NCI-H1105 (cell line): ENCODE measurements at places on chromosomes 16 and 17.

DNA sequence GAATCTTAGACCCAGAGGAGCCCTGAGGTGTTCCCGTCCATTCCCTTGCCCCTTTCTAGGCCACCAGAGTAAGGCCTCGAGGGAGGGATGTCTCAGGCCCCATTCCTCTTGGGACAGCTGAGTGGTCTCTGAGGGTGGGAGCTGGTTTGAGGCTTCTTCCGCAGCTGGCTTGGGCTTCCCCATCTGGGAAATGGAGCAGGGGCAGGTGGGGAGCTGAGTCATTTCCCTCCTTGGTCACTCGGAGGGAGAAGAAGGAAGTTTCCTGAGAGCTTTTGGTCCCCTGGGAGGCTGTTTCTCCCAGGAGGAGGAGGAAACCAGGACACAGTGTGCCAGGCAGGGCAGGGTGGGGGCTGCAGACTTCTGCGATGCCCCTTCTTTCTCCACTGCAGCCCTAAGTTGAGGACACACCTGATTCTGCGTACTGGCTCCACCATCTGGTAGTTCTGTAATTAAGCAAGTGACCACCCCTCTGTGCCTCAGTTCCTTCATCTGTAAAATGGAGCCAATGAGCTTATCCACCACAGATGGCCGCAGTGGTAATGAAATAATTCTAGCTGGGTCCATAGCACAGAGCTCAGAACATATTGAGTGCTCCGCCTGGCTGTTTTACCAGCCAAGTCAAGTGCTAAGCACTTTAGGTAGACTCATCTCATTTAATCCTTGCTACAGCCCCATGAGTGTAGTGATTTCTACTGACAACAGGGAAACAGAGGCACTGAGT lies 1.6 kb upstream of the KCNJ12 start:
- DNase-seq = no peak

DNA sequence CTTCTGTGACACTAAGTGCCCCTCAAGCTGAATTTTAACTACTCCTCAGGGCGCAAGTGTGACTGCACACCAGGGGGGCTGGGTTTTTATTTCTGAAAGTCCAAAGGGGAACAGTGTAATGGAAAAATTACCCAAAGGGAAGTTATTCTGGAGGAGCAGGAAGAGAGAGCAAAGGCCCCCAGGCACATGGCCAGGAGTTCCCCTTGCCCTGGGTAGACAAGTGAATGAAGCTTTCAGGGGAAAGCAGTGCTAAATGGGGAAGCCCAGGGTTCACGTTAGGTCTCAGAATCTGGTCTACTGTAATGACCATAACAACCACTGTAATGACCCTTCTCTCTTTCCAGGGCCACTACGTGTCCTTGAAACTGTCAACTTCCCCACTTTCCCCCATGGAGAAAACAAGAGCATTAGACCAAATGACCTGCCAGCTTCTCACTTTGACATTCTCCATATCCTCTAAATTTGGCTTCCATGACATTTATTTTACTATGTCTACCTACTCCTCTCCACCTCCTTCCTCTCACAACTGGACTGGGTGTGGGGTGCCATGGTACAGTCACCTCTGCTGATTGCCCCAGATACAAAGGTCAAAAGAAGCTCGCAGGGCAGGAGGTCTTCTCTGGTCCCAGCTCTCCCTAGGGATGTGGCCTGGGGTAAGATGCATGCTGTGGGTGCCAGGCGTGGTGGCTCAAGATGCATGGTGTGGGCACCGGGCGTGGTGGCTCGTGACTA lies 34.1 kb upstream of the MMP2 start:
- DNase-seq = no peak

GRCh38 chr16:19757026-19757425 lies 39.0 kb downstream of the IQCK start:
- no peak for DNase-seq

DNA sequence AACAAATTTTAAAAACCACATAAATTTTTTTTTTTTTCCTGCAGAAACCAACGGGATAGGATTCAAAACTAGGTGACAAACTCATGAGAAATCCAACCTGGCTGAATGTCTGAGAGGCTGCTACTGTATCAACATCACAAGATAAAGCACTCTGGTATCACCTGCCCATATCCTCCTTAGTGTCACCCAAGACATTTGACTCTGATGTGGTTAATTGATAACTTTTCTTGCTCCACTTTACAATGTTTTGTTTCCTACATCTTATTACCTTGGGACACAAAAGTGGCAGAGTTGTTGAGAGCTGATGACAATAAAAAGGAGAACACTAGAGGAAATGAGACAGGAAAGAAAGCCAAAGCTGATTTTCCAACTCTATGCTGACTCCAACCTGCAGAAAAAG lies 4.0 kb upstream of the FBXL20 start:
- no peak for DNase-seq

DNA sequence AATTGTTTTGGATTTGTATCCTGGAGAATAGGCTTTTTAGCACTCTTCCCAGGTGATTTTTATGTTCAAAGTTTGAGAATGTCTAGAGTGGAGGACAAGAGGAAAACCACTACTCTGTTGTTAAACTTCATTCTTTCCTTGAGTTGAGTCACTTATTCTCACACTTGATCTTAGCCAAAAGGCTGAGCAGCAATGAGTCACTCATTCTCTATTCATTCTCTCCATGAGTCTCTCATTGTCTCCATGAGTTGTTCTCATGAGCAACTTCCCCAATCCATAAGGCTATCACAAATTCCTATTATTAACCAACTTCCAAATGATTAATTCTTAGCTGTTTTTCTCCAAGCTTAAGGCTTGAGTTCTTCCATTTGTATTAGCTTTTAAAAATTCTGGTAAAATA lies 1393.3 kb downstream of the CDH8 start:
- no peak for DNase-seq

GRCh38 chr17:75152922-75153779 lies 1.2 kb downstream of the JPT1 start:
- DNase-seq = peak; percentile 9

GRCh38 chr17:13671341-13671740 lies 69.6 kb upstream of the HS3ST3A1 start:
- DNase-seq = no peak

- no peak for DNase-seq
Observed at GRCh38 chr17:78366109-78366848, 6.4 kb upstream of the SOCS3 start.

DNA sequence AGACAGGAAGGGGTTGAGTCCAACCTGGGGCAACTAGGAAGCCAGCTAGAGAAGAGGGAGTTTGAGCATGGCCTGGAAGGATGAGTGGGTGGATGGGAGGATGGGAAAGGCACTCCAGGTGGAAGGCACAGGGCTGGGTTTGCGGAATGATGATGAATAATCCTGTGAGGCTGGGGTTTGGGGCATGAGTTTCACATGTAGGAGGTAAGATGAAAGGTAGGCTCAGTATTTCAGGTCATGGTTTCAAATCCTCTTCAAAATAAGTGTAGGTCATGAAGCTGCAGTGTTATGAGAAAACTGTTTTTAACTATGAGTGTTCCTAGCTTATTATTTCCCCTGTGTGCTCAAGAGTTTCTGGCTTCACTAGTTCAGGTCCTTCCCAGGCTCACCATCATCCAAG lies 130.3 kb downstream of the SKAP1 start:
- no peak for DNase-seq

- DNase-seq = peak; percentile 96
Observed at GRCh38 chr17:17823433-17824118, 13.2 kb downstream of the SREBF1 start.

GRCh38 chr16:62967163-62967562 lies 930.9 kb upstream of the CDH8 start:
- peak; percentile 47 for DNase-seq

GRCh38 chr16:54506214-54506580 lies 219.6 kb upstream of the IRX3 start:
- no peak for DNase-seq

- no peak for DNase-seq
Observed at GRCh38 chr16:83602761-83603722, 204.7 kb upstream of the HSBP1 start.

DNA sequence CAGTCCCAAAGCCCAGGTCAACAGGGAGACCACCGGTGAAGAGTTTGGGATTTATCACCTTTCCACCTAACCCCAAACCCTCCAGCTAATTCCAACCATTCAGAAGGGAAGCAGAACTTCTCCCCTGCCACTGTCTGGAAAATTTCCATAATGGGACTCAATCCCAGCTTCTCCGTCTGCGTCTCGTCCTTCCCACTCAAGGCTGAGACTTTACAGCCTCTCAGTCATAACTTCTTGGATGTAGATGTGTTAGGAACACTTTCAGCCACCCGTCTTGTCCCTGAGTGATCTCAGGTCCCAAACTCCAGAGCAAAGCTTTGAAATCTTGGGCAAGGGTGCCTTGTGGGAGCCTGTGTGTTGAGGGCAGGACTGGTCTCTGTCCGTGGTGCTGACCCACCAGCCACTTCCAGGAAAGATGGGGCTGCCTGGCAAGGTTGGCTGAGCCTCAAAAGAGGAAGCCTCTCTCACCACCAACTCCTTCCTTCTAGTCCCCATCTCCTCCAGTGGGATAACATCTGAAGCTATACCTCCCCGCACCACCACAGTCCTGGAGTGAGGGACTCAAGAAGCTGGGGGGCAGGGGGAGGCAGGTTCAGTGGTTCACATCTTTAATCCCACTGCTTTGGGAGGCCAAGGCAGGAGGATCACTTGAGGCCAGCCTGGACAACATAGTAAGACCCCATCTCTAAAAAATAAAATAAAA lies 9.3 kb downstream of the GAS2L2 start:
- no peak for DNase-seq

DNA sequence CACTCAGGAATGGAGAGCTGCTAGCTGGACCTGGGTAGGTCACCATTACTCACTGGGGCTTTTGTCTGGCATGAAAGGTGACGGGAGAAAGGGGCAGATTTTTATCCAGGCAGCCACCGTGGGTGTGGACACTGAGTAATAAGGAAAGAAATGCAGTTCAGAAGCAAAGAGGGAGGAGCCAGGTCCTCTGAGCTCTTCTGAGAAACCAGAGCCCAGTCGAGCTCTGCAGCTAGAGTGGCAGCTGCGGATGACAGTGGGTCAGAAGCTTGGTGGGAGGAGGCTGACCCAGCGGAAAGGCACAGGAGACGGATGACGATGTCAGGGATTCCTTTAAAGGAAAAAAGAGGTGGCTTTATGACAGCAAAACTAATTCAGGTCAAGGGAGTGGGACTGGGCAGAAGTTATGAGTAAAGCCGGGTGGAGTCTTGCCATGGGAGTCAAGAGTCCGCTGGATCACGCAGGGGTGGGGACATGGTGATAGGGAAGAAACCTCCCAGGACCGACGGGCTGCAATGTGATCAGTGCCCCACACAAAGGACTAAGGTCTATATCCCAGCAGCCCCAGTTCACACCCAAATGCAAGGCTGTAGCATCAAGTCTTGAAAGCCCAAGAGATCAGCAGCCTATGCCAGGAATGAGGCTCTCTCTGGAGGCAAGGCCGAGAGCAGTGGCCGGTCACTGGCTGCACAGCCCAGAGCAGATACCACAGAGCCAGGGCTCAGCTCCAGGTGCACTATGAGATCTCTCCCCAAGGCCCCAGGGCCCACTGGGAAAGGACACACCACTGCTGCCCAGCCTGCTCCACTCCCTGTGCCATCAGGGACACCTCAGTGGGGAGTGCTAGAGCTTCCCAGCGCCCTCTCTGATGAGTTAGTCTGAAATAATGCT lies 6.3 kb upstream of the MNT start:
- no peak for DNase-seq

DNA sequence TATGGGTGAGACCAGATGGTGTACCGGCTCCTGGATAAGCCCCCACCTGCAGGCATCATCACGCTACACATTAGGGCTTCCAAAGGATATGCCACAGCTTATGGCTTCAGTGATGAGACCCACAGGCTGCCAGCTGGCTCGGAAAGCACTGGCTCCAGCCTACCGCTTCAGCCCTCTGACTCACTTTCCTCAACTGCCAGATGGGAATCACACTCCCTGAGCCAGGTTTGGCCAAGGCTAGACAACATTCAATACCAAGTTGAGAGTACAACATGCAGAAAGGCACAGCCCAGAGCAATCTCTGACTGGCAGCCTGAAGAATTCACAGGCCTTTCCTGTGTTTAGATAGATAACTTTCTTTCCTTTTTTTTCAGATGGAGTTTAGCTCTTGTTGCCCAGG lies 10.3 kb downstream of the CENPV start:
- no peak for DNase-seq

- no peak for DNase-seq
Observed at GRCh38 chr17:21304091-21304490, 19.6 kb downstream of the MAP2K3 start.

- DNase-seq = no peak
Observed at GRCh38 chr17:15398736-15399331, 57.4 kb upstream of the TEKT3 start.

GRCh38 chr16:88569614-88569984 lies 604 bp upstream of the ZC3H18 start:
- DNase-seq = no peak

DNA sequence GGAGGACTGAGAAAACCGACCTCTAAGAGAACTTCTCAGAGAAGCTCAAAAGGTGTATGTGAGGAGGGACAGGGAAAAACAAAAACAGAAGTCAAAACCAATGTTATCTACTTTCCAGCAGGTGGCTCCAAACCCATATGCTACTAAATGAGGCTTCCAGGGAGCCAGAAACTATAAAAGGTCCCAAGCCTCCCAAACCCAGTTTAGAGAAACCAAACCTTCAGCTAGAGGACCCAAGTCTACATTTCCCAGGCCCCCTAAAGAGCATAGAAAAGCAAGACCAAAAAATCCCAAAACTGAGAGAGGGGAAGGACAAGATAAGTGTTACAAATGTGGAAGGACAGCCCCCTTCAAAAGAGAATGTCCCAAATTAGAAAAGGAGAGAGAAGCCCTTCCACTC lies 3.7 kb downstream of the HPR start:
- DNase-seq = peak; percentile 2

DNA sequence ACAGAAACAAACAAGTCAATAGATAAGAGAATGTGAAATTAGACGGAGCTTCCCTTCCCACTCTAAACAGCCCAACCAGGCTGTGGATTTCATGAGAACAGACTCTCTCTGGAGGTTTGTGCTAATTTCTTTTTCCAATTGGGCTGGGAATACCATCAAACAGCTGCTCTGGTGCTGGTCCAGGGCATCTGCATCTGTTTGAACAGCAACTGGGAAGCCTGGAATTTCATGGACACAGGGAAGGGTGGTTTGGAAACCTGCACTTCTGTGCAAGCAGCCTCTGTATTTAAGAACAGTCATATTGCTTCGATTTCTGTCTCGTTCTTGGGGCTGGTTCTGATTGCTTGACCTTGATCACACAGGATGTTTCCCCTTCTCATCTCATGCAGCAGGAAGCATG lies 88.7 kb downstream of the FOXL1 start:
- no peak for DNase-seq

DNA sequence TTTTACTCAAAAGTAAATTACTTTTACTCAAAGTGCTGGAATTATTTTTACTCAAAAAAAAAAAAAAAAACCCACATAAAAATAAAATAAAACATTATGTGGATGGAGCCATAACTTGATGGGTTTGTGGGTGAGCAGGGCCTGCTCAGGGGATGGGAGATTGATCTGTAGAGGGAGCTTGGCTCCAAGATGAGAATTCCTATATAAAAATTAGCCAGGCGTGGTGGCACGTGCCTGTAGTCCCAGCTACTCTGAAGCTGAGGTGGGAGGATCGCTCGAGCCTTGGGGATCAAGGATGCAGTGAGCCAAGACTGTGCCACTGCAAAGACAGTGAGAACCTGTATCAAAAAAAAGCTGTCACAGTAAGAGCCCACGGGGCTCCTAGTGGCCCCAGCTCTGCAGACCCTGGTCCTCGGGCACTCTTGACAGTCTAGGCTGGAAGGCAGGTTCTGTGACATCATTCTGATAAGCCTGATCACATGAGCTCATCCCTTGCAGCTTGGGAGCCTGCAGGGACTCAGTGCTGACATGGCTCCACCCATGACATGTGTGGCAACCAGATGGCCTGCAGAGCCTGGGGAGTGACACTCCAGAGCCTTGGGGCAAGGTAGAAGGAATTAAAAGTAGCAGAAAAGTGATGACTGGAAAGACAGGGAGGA lies 42.5 kb downstream of the ST3GAL2 start:
- DNase-seq = no peak

- no peak for DNase-seq
Observed at GRCh38 chr16:84467709-84468108, 36.8 kb downstream of the MEAK7 start.
